ENCODE measurements at places on chromosomes 4 and X. TPM values are rescaled to one million over a fixed set of nuclear protein-coding genes. Genes with fewer than 3 reads are reported as not detected.

PAGE1 gene
- not detected for total RNA-seq

CT45A2 gene
- total RNA-seq, result not detected

DNA sequence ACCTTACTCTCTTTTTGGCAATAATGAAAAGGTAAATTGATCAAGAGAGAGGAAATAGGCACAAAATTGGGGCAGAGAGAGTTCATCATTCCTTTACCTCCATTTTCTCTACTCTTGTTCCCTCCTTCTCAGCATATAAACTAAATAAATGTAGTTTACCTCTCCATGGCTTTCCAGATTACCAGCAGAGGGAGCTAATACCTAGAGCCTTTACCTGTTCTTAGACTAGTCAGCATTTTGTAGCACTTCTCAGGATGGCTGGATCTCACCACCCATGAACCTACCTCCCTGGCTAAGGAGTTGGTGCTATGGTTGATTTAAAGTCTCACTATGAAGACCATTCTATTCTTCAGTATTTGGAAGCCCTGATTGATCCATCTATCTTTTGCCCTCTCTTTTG is 15.7 kb downstream of the OFD1 start:
- DNase-seq, result peak; percentile 59

RTL9 gene
- total RNA-seq, result 0.03 TPM

- no peak for DNase-seq
Observed at GRCh38 chr4:115671581-115671980, 558.2 kb upstream of the NDST4 start.

GRCh38 chr4:170134821-170135220 is 45.1 kb upstream of the AADAT start:
- DNase-seq, result no peak

DNA sequence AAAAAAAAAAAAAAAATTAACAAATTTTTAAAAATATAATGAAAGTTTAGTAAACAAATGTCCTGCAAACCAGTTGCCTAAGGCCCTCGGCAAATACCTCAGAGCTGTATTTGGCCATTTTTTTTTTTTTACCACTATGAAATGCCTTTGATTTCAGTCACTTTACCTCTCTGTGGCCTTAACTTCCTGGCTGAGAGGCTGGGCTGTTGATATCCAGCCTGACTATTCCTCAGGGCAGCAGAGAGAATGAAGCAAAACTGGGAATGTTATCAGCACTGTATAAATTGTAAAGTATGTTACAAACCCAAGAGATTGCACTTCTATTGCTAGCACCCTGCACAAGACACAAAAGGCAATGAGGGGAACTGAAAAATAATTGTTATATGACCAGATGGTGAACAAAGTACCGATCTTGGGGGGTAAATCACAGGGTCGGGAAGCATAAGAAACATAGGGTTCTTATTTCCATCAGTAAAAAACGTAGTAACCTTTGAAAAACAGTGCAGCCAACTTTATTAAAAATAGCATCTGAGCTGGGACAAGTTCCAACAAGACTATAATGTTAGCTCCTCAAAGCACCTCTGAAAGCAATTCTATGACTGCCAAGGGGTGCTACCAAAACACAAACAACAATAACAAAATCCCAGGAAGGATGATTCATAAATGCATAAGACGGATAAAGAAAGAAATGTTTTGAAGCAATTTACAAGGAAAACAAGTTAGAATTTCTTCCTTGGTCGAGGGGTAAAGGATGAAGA is 18.1 kb downstream of the USP46 start:
- peak; percentile 25 for DNase-seq

DNA sequence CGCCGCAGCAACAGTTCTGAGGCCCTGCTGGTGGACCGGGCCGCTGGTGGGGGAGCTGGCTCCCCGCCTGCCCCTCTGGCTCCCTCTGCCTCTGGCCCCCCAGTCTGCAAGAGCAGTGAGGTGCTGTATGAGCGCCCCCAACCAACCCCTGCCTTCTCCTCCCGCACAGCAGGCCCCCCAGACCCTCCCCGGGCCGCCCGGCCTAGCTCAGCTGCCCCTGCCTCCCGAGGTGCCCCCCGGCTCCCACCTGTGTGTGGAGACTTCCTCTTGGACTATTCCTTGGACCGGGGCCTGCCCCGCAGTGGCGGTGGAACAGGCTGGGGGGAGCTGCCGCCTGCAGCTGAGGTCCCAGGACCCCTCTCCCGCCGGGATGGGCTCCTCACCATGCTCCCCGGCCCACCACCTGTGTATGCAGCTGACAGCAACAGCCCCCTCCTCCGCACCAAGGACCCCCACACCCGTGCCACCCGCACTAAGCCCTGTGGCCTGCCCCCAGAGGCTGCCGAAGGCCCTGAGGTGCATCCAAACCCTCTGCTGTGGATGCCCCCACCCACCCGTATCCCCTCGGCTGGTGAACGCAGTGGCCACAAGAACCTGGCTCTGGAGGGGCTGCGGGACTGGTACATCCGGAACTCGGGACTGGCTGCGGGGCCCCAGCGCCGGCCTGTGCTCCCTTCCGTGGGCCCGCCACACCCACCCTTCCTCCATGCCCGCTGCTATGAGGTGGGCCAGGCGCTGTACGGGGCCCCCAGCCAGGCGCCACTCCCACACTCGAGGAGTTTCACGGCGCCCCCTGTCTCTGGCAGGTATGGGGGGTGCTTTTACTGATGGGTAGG is 6.3 kb downstream of the PRAF2 start:
- no peak for DNase-seq

DNA sequence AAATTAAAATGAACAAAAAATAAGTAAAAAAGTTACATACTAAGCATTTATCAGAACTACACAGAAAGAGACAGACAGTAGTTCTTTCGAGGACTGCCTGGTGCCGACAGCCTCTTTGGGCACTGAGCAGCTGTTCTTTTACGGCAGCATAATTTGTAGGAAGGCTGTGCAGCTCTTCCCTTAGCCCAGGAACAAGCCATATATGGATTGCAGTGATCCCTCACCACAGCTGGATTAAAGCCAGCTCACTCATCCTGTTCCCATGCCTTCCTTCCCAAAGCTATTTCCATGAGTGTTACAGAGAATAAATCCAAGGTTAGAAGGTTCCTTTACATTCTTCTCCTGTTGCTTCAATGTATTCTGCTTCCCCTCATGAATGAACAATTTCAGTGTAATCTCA is 71.7 kb downstream of the DDX60L start:
- peak; percentile 96 for DNase-seq

- DNase-seq, result no peak
Observed at GRCh38 chr4:42640613-42641012, 16.3 kb downstream of the ATP8A1 start.

DNA sequence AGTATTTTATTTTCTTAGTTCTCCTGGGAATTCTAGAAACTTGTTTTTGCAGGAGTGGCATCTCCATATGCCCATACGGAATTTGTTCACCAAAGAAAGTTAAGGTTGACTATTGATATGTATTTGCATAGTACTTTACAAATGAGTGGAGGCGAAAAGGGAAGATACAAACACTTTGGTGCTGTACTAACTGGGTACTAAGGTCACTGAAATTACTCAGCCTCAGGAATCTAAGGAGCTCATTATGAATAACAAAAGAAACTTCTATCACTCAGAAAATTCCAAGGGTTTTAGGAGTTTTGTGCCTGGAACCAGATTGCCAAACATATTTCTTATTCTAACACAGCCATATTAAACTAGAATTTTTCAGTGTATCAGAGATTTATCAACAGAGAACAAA is 27.4 kb upstream of the TMPRSS11B start:
- no peak for DNase-seq

DNA sequence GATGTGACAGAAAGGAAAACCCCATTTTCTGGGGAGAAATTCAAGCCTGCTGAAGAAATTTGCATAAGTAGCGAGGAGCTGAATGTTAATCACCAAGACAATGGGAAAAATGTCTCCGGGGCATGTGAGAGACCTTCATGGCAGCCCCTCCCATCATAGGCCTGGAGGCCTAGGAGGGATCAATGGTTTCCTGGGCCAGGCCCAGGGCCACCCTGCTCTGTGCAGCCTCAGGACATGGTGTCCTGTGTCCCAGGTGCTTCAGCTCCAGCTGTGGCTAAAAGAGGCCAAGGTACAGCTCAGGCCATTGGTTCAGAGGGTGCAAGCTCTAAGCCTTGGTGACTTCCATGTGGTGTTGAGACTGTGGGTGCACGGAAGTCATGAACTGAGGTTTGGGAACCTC is 31.2 kb downstream of the ETDB start:
- DNase-seq, result no peak

DNA sequence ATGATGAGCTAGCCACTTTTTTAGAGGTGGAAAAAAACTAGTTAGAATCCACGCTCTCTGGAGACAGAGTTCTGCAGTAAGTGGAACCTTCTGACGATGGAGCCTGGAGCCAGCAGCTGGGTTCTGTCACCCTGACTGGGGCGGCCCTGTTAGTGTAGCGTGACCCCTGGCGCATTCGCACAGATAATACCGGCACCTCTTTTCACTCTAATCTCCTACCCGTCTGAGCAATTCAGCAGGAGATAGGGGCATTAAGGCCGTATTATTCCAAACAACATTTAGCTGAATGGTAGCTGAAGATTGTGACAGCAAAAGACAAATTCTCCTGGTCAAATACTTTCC is 292.6 kb downstream of the FBXO8 start:
- no peak for DNase-seq

ZNF674 gene
- total RNA-seq, result 4.9 TPM

ZMAT1 gene
- 0.53 TPM for total RNA-seq

FRG1 gene
- 108 TPM for total RNA-seq

GRCh38 chr4:73583666-73584065 is 36.6 kb downstream of the RASSF6 start:
- DNase-seq, result no peak

- no peak for DNase-seq
Observed at GRCh38 chr4:184988611-184989010, 29.7 kb upstream of the HELT start.

- no peak for DNase-seq
Observed at GRCh38 chr4:181823645-181824044, 419.6 kb upstream of the TENM3 start.

GRCh38 chr4:150049682-150050081 is 28.6 kb upstream of the DCLK2 start:
- DNase-seq, result no peak

- no peak for DNase-seq
Observed at GRCh38 chr4:680928-681645, 6.7 kb downstream of the MYL5 start.

DNA sequence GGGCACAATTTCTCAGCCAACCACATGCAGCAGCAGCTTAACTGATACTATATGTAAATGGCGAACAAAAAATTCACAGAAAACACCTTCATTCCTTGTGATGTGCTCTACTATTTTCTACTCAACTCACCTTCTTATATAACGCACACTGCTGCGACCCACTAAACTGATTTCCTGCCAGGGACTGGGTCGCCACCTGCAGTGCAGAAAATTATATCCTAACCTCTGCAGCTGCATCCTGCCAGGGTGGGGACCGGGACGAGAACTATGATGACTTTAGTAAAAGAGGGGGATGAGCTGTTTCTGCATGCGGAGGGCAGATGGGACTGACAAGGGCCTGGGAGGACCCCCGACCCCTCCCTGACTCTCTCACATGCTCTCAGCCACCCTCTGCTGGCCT is 27.4 kb downstream of the ABLIM2 start:
- no peak for DNase-seq

DNA sequence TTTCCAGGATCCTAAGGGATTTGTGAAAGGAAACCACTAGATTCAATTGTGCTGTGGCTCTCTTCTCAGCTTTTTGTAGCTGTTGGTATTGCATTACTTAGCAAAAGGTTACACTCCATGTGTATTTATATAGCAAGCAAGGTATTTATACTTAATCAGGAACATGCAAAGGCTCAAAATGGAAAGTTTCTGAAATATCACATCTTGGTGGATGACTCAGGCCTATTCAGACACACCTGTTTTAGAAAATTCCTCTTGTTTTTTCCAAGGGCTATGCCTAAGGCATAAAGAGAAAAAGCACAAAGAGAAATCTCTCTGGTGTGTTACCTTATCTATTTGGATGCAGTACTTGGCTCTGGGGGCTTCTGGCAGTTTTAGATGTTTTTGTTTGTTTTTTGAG is 144.4 kb upstream of the GALNT7 start:
- DNase-seq, result no peak

DNA sequence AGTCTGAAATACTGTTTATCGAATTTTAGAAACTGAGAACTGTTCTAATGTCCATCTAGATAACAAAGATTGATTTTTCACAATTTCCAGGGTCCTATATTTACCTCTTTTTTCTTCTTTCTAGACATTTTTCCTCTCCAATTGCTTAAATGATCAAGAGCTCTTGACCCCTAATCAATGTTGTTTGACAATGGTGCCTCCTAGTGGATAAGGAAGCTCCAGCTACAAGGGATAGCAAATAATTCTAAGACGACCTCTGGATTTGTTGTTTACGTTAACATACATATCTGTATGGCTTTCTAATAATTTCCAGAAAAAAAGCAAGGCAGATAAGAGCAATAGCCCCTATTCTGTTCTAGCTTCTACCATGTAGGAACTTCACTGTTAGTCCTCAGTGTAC is 35.8 kb downstream of the GPR82 start:
- no peak for DNase-seq

DNA sequence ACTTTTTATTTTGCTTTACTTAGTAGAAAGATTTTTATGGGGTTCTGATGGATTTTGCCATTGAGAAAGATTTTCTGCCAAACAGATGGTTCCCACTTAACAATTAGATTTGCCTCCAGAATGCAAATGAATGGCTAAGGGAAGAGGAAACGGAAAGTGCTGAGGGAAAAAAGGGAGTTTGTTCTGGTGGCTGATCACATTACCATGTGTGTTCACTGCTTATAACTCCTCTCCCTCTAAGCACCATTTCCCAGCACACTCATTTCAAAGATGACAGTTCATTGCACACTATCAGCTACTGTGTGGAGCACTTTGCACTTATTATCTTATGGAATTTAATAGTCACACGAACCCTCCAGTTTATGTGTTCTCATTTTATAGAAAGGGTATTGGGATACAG is 68.0 kb upstream of the GRID2 start:
- no peak for DNase-seq

DNA sequence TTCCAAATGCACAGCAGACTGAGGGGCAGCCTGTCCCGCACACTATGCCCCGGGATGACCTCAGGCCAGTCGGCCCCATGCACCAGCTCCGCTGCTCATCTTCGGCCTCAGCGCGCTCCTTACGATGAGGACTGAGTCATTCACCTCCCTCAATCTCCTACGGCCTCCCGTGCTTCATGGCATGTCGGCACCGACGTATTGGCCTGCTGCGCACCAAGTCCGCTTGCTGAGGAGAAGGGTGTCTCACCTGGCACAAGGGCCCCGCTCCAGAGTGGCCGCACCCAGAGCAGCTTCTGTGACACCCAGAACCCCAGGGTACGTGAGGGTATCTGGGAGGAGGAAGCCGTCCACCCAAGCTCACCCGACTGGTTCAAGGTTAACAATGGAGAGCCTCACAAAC is 35.5 kb downstream of the GAK start:
- DNase-seq, result no peak

ARSJ gene
- total RNA-seq, result 6.5 TPM

STK32B gene
- total RNA-seq, result 0.10 TPM

SLC26A1 gene
- total RNA-seq, result 0.41 TPM

CCNB3 gene
- 0.19 TPM for total RNA-seq

PHOX2B gene
- total RNA-seq, result not detected

AIFM1 gene
- total RNA-seq, result 18.5 TPM

DNA sequence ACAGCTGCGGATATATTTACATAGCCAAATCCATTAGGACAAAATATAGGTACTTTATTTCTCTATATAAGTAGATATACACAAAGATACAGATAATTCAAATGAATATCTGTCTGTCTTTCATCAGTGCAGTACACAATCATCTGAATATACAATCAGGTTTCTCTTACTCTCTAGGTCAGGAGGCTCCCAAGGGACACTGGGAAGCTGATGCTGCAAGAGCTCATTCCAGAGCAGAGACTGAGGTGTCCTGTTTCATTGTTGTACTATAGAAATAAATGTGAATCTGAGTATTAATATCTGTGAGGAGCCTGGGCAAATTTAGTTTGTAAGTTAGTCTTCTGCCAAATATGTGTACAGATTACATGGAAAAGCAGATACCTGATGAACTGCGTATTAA is 4.2 kb downstream of the TLL1 start:
- DNase-seq, result no peak

All from A172 (cell line).